ENCODE measurements at places on chromosomes 2 and 18. TPM values are rescaled to one million over a fixed set of nuclear protein-coding genes. Genes with fewer than 3 reads are reported as not detected.

FSHR gene
- total RNA-seq, result not detected

DNA sequence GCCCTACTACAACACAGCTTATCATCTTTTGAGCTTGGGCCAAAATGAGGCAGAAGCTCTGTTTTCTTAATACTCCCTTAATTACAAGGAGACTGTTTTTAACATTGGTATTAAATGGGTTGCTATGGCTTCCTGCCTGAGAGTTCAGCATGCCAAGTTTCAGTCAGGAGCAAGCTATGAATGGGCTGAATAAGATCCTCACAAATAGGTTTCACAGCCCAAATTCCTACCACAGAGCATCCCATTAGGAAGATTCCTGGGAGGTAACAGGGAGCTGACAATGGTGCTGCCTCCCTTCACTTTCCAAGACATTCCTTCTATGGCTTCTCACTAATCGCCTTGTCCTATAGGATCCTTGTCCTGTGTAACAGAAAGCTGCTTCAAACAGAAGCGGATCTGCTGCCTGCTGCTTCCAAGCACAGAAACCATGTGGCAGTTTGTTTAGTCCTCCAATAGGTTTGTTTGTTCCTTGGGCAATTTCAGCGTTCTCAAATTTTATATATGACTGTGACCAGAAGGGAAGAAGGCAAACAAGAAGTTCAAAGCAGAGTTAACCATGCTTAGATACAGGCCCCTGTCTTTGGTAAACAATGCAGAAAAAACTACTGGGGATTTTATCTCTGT is 70.9 kb downstream of the NCKAP5 start:
- no peaks in the 10 kb centered on the region for H3K27me3 ChIP-seq
- H3K27ac ChIP-seq, result no peak overlapping the region
- H3K4me1 ChIP-seq, result no peaks in the 10 kb centered on the region
- no peak for DNase-seq
- no peak overlapping the region for H3K4me3 ChIP-seq

DNA sequence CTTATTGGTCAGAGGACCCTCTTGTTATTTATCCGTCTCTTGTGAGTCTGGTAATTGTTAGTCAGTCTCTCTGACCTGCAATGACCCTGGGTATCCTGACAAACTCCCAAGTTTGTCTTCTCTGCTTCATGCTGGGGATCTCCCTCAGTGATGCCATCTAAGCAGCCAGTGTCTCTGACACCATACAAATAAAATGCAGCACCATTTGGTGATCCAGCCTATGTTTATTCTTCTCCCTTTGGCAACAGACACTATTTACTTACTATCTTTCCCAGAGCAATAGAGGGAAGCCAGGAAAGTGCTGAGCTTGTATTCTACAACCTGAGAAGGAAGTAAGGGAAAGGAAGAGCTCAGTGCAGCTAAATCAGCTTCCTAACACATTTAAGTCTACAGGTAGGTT is 15.9 kb downstream of the SERPINE2 start:
- H3K36me3 ChIP-seq, result no peaks in the 10 kb centered on the region
- no peak overlapping the region for H3K4me3 ChIP-seq
- peak overlapping the region; percentile 11 for H3K27ac ChIP-seq
- no peaks in the 10 kb centered on the region for H3K4me1 ChIP-seq
- no peaks in the 10 kb centered on the region for H3K27me3 ChIP-seq
- peak; percentile 28 for DNase-seq

DNA sequence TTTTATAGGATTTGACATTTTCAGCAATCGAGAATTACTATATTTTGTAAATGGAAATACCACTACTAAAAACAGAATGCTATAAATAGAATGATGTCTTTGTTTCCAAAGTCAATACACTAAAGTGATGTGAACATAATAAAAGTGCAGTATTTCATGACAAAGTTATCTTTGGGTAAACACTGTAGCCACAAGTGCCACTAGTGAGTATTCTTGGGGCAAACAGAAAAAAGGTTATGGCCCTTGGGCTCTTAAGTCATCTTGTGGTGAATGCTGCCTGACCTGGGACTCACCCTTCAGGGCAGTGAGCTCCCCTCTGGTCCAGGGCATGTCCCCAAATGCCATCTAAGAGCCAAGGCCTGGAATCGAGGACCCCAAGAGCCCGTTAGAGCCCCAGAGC is 99.2 kb upstream of the KYNU start:
- H3K4me1 ChIP-seq, result no peaks in the 10 kb centered on the region
- H3K27ac ChIP-seq, result no peak overlapping the region
- no peak for DNase-seq
- no peak overlapping the region for H3K4me3 ChIP-seq

RNF138 gene
- 53.2 TPM for total RNA-seq

- peak; percentile 56 for DNase-seq
- no peaks in the 10 kb centered on the region for H3K36me3 ChIP-seq
- H3K27me3 ChIP-seq, result no peaks in the 10 kb centered on the region
- no peak overlapping the region for H3K27ac ChIP-seq
These were observed 139.1 kb downstream of the IRS1 start for GRCh38 chr2:226660526-226660925.

GRCh38 chr2:133667085-133667484 is 98.8 kb upstream of the NCKAP5 start:
- no peak for DNase-seq
- H3K4me3 ChIP-seq, result no peak overlapping the region
- no peak overlapping the region for H3K27ac ChIP-seq
- no peaks in the 10 kb centered on the region for H3K27me3 ChIP-seq
- no peaks in the 10 kb centered on the region for H3K36me3 ChIP-seq
- no peaks in the 10 kb centered on the region for H3K4me1 ChIP-seq

BCL11A gene
- 27.1 TPM for total RNA-seq

IL36RN gene
- total RNA-seq, result not detected

MRO gene
- 0.21 TPM for total RNA-seq

GRCh38 chr18:63684718-63685117 is 18.0 kb upstream of the SERPINB11 start:
- H3K36me3 ChIP-seq, result no peaks in the 10 kb centered on the region
- no peaks in the 10 kb centered on the region for H3K27me3 ChIP-seq
- DNase-seq, result no peak
- H3K27ac ChIP-seq, result no peak overlapping the region

- no peaks in the 10 kb centered on the region for H3K36me3 ChIP-seq
- H3K27me3 ChIP-seq, result no peaks in the 10 kb centered on the region
- H3K4me3 ChIP-seq, result no peak overlapping the region
- no peak for DNase-seq
These were observed 194.5 kb downstream of the UBE2E3 start for GRCh38 chr2:181174611-181175580.

DNA sequence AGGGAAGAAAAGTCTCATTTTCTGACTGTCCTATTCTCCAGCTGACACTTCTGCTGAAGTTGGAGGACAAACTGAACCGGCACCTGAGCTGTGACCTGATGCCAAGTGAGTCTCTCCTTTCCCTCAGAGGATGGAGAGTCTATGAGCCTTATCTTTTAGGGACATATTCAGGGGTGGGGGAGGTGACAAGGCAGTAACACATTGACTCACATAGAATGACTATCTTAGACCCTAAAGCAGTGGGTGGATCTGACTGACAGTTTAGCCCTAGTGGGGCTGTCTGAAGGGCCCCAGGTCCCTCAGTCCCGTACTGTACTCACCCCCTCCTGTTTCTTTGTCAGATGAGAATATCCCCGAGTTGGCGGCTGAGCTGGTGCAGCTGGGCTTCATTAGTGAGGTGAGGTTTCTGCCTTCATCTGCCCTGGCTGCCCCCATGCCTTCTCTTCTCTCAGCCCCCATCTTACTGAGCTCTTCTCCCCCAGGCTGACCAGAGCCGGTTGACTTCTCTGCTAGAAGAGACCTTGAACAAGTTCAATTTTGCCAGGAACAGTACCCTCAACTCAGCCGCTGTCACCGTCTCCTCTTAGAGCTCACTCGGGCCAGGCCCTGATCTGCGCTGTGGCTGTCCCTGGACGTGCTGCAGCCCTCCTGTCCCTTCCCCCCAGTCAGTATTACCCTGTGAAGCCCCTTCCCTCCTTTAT is 805 bp upstream of the KRTCAP3 start:
- H3K27ac ChIP-seq, result no peak overlapping the region
- H3K4me1 ChIP-seq, result no peaks in the 10 kb centered on the region
- no peaks in the 10 kb centered on the region for H3K27me3 ChIP-seq
- no peak overlapping the region for H3K4me3 ChIP-seq
- no peak for DNase-seq

DNA sequence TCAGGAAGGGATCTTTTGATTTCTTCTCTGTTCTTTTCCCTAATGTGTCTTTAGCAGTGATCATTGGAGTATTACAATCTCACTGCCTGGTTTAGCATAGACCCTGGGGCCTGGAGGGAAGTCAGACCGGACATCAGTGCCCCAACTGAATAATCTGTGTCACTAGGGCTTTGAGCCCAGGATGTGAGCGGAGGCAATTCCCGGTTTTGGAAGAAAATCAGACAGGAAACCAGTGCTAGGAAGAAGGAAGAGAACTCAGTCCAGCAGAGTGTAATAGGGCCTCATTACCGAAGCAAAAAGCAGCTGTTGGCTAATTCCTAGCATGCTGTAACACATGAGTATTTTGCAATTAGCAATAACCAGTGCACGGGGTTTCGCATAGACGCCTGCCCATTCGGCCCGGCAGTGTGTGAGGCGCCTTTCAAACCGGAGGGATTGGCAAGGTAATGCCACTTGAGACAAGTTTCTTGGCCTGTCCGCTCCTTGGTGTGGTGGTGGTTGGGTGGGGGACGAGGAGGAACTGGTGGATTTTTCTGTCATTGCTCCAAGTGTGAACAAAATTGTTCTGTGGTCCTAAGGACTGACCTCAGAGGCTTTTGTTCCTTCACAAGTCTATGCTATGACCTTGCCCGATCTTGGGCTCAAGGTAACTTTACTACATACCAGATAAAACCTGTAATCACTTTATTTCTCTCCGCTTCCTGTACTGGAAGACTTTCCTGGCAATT is 2.8 kb downstream of the FOSL2 start:
- peaks cover 6% of the 10 kb centered on the region for H3K36me3 ChIP-seq
- peak overlapping the region; percentile 100 for H3K27ac ChIP-seq
- H3K4me1 ChIP-seq, result peaks cover 4% of the 10 kb centered on the region
- peak overlapping the region; percentile 85 for H3K4me3 ChIP-seq

All from colonic mucosa (tissue), 4 donors.